ENCODE measurements at places on chromosomes 6 and 20.

GRCh38 chr6:106128981-106129781 lies 43.0 kb downstream of the PRDM1 start:
- DNase-seq: peak; percentile 93

DNA sequence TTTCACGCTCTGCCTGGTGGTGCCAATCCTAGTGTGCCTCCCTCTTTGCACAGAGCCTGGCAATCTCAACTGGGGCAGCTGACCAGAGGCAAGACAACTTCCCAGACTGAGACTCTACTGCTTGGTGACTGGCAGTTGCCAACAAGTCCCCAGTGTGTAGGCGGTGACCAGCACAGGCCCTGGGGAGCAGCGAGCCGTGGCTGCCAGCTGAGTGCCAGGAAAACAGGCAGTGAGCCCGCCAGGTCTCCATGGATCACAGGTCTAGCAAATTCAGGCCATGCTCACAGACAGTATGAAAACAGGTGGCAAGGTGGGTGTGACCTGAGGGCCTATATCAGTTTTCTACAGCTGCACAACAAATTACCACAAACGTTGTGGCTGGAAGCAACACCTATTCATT lies 289.9 kb downstream of the KIF16B start:
- DNase-seq: no peak

- no peak for DNase-seq
Measured at GRCh38 chr20:22752324-22752723, 168.0 kb upstream of the FOXA2 start.

DNA sequence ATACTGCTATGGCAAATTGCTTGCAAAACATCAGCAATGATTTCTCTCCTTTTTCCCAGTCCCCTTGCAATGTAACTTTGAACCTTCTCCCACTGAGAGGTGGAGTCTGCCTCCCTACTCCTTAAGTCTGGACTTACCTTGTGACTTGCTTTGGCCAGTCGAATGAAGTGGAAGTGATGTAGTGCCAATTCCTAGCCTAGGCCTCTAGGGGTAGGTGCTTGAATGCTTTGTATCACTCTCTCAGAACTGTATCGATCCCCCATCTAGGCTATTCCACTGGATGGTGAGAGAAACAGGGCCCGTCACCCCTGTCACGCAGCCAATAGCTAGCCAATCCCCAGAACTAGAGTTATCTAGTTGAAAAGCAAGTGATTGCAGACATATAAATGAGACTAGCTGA lies 238.6 kb downstream of the BTBD3 start:
- DNase-seq: no peak

GRCh38 chr20:47914792-47915191 lies 129.5 kb upstream of the SULF2 start:
- DNase-seq: peak; percentile 34

- DNase-seq: peak; percentile 45
Measured at GRCh38 chr6:31821301-31822035, 6.1 kb upstream of the HSPA1B start.

DNA sequence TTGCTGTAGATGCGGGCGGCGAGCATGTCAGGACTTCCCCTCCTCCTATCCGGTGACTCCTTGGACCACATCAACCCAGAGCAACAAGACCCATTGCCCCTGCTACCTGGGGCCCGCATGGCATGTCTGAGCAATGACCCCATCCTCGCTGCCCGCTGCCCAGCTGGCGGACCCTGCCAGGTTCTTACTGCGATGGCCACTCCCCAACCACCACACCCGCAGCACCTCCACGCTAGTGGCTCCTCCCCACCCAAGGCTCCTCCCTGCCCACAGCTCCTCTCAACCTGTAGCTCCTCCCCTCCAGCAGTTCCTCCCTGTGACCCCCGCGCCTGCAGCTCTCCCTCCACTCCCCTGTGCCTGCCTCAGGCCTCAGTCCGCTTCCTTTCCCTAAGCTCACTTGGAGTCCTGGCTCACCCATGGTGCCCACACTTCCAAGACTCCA lies 17.6 kb upstream of the SERPINB9 start:
- no peak for DNase-seq

GRCh38 chr6:133262804-133263203 lies 21.6 kb downstream of the EYA4 start:
- no peak for DNase-seq

- DNase-seq: no peak
Measured at GRCh38 chr20:22532598-22532997, 51.8 kb downstream of the FOXA2 start.

DNA sequence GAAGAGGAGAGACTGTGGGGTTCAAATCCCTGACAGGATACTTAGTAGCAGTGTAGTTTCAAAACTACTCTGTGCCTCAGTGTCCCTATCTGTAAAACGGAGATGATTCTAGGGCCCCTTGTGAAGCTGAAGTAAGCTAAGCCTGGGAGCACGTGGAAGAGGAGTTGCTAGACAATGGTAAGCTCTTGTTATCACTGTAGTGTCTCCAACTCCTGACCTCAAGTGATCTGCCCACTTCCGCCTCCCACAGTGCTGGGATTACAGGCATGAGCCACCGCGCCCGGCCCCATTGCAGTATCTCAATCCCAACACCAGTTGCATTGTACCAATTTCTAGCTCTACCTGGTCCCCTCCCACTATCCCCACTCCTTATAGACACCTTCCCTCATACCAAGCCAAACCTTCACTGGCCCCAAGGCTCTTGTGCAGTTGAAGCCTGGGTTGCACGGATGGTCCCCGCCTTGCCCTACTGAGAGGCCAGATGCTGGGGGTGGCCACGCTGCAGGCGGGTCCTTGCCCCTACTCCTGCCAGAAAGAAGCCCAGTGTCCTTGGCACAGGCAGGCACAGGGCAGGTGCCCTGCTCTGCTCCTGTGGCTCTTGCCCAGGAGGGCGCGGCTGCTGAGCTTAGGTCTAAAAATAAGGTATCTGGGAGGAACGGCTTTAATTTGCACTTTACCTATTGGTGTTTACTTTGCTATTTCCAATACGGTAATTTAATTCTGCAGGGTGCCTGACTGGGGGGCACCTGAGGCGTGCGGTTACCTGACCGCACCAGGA lies 118.1 kb downstream of the VEGFA start:
- DNase-seq: no peak

DNA sequence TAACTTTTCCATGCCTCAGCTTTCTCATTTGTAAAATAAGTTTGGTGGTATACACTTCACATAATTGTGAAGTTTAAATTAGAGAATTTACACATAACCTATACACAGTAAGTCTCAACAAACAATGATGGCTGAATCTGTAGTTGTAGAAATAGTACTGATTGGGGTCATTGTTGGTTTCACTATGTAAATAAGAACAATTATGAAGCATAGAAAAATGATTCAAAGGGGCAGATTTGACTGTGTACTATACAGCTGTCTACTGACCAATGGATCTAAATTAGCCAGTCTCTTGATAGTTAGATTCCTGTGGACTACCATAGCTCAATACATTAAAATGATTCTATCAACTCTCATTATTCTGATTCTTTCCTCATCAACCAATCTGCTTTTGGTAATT lies 181.1 kb upstream of the STXBP5 start:
- DNase-seq: no peak

- peak; percentile 69 for DNase-seq
Measured at GRCh38 chr20:1803061-1803931, 91.9 kb upstream of the SIRPA start.

DNA sequence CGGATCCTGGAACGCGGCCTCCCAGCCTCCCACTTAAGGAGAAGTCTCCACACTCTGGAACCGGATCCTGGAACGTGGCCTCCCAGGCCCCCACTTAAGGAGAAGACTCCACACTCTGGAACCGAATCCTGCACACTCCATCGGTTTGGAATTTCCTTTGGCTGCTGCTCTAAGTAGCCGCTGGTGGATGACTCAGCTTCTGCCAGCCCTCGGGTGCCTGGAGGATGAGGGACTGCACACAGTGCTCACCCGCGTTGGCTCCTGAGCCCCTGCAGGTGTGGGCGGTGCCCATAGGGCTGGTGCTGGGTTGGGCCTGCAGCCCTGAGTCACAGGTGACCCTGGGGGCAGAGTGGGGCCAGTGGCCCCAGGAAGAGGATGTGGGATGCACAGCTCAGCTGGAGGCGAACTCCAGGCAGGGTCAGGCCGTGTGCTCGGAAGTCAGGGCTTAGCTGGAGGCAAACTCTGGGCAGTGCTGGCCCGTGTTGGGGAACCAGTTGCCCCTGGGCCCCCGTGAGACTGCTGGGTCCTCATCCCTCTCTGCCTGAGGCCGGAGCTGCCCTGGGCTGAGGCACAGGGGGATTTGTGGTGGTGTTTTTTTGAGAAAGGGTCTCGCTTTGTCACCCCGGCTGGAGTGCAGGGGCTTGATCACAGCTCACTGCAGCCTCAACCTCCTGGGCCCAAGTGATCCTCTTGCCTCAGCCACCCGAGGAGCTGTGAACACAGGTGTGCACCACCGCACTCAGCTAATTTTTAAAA lies 13.9 kb upstream of the TNFRSF6B start:
- peak; percentile 98 for DNase-seq

- no peak for DNase-seq
Measured at GRCh38 chr20:14855171-14855570, 517.8 kb upstream of the FLRT3 start.

Measured in fibroblast of skin of right biceps (primary cell).